Activated CD4-positive, alpha-beta T cell treated with anti-CD3 and anti-CD28 coated beads for 36 hours (primary cell): ENCODE measurements at places on chromosomes 6 and 20. TPM values are rescaled to one million over a fixed set of nuclear protein-coding genes. Genes with fewer than 3 reads are reported as not detected.

DNA sequence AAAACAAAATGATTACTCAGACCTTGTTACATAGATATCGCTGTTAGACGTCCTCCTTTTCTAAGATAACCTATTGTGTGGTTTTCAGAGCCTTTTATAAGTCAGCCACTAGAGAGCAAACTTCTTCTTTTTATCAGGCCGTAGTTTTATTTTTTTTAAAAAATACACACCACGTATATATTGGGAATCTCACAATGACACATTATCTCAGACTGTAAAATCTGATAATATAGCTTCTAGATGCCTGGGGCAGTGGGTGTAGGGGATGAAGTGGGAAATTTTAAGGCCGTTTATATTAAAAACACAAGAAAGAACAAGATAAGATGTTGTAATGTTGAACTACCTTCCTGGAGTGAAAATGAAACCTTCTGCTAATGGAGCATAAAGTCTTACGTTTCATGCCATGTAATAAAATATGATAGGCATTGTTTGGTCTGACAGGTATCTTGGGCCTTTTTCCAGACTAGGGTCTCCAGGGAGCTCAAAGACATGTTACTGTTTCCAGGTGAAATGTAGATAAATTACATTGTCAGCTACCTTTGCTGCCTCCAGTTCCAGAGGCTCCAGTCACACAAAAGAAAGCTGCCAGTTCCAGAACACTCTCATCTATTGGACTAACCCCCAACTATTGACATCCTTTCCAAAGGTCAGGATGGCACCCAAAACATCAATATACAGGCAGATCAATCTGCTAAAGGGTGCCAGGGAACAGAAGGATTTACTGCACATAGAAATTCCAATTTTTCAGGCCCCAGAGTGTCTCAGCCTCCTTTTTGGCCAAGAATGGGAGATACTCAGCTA, 130.2 kb upstream of the AKIRIN2 start:
- no peak for DNase-seq

HSPA1L gene
- total RNA-seq, result 2.2 TPM

GRCh38 chr6:17098538-17098937, 3.3 kb upstream of the STMND1 start:
- DNase-seq, result no peak

GRCh38 chr6:144568241-144568640, 283.1 kb downstream of the UTRN start:
- DNase-seq, result no peak

DNA sequence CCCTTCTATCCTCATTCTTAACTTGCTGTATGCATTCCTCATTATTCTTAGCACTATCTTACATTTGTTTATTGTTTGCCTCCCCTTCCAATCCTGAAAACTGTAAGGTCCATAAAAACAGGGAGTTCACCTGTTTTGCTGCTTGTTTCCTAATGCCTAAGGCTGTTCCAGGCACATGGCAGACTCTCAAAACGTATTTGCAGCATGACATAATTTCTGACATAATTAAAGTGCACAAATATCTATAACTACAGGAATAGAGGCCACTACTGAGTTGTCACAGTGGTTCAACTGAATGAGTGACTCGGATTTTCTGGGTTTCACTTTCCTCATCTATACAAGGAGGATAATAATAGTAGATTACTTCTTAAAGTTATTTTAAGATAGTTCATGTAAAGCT, 83.0 kb downstream of the HFE start:
- no peak for DNase-seq

SEL1L2 gene
- total RNA-seq, result not detected

DNA sequence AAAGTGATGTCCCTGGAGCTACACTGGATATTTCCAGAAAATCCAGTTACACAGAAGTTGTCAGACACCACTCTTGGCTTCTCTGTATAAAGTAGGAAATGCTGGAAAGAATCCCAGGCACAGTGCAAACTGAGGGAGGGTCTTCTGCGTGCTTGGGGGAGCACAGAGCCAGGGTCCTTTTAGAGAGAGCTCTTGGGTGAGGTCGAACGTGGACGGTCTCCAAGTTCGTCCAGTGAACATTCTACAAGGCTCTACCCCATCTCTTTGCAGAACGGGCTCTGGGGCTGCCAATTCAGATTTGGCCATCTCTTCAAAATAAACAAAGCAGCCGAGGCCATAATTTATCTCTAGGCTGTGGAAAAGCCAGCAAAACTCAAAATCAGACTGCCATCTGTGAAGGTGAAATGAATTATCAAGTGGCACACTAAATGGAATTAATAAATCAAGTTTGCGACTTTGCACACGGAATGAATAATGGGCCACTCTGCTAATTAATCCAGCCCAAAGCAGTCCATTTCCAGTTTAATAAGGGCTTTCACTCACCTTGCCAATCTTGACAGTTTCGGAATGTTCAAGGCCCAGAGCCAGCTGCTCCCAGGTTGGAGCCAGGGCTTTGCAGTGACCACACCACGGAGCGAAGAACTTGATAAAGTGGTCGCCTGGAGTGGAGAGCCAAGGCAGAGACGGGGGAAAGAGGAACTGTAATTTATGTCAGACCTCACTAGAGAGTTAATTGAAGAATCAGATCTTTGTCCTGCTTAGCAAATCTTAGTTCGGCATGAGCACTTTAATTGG, 19.3 kb downstream of the TXNDC5 start:
- no peak for DNase-seq

- no peak for DNase-seq
Observed at GRCh38 chr6:168160506-168161370, 81.7 kb upstream of the FRMD1 start.

GRCh38 chr6:151408858-151409257, 17.5 kb upstream of the ZBTB2 start:
- DNase-seq, result no peak

DNA sequence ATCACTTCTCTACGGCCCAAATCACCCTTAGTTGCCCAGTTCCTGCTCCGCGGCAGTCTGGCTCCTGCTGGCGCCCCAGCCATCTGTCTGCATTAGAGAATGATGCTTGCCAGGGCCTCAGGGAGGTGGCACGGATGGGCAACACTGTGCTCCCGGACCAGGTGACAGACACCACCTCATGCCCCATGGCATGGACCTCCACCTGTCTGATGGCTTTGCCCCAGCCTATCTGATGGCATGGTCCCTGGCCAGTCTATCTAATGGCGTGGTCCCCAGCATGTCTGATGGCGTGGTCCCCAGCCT, 18.8 kb upstream of the MRGBP start:
- DNase-seq, result no peak

DNA sequence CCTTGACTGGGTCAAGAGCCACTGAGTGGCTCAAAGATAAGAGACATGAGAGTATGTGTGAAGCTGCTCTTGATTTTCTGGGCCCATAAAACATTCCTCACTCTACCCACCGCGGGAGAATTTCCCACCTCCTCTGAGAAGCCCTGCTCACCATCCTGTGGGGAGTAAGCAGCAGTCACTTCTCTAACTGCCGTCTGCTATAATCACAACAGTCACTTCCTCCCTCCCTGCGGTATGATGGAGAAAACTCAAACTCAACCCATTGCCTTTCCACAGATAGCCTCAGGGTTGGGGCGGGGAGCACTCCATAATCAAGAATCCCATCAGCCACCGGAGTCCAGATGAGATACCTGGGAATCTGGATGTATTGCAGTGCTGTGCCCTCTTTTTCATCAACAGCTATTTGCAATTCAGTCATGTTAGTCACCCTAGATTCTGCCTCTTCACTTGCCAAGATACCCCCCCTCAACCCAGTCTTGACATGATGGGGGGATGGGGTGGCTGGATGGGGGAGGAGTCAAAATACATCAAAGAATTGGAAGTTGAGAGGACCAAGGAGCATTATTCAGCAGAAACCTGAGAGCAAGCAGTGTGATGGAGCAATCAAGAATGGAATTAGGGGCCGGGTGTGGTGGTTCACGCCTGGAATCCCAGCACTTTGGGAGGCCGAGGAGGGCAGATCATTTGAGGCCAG, 5.1 kb downstream of the MOCS1 start:
- DNase-seq, result no peak

CST1 gene
- total RNA-seq, result not detected

DNA sequence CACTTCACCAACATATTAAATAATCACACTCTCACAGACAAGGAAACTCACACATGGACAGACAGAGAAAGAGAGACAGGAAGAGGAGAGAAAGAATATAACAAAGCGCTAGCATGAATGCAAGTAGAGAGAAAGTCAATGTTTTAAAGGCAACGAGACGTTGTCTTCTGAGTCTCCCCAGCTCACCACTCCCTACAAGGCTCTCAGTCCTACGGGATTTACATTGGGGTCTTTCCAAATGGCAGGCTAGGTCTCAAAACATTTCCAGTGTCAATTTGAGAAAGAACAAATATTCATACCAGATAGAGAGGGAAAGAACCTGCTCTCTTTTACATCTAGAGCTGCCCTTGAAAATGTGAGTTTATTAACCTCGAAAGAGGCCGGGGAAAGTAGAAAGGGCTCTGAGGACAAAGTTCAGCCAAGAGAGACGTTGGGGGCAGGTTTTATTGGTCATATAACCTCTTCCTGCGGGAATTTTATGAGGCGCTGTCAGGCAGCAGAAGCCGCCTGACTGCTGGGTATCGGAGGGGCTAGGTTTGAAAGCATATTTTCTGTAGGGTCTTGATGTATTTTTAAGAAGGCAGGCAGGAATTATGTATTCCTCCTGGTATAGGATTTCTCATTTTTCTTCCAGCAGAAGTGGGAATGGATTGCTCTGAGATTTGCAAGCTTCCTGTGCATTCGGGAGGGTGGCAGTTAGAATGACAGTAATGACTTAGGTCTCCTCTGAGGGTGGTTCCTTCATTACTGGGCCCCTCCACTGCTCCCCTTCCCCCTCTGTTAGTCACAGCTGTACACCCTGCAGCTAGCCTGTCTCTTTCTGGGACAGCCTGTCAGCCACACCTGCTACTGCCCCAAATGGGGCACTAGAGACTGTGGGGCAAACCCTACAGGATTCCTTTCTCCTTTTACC, 34.4 kb upstream of the KIF16B start:
- DNase-seq, result no peak

GRCh38 chr20:646868-647233, 6.1 kb downstream of the SRXN1 start:
- DNase-seq, result no peak

GSTA2 gene
- not detected for total RNA-seq

- no peak for DNase-seq
Observed at GRCh38 chr6:91433660-91434534, 847.0 kb upstream of the MAP3K7 start.

DNA sequence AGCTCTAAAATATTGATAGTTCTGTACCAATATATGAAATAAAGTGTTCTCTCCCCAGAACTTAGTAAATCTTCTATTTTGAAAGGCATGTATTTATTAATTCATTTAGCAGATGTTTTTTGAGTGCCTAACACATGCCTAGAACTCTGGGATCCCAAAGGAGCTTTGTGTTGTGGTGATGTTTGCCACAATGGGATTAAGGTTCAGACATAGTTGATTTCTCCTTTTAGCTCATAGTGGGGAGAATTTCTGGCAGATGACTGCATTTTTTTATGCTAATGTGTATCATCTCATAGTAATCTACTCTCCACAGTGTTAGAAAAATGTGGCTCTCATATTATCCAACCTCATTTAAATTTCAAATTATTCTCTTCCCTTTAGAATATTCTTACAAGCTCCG, 21.7 kb downstream of the MYB start:
- no peak for DNase-seq

DNA sequence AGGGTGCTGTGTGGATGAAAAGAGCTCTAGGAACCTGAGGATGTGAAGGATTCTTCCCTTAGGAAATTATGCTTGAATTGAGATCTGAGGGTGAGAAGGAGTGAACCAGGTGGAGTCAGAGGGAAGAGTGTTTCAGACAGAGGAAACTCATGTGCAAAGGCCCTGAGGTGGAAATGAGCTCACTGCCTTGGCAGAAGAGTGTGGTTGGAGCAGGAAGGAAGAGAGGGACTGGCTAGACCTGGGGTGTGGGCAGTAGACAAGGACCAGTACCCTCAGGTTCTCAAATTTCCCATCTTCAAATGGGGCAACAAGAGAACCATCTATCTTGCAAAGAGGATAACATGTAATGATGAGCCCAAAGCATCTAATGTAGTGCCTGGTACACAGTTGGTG, 24.0 kb upstream of the GTSF1L start:
- DNase-seq, result peak; percentile 37

DNA sequence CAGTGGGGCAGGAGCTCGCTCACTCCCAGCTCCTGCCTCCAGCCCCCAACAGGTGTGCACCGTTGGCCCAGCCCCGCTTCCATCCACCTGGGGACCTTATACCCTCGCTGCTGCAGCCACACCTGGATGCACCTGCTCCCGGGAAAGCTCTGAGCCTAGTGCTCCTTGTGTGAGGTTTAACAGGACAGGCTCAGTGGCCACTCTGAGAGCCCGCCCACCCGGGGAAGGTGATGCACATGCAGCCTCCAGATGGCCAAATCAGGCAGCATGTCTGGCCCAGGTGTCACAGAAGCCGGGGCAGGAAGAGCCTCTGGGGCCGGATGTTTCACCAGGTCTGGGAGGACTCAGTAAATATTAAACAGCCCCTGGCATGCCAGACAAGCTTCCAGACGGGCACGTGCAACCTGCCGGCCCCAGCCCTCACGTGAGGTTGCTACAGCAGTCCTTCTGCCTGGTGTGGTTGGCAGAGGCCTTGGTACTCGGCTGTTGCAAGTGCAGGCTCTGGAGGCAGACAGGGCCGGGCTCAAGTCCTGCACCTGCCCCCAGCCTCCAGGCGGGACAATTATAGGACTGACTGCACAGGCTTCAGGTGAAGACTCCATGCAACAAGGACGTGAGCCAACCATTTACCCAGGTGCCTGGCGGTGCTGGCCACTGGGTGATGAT, 66.9 kb downstream of the RIPOR3 start:
- no peak for DNase-seq

- no peak for DNase-seq
Observed at GRCh38 chr6:123821112-123821511, 17.4 kb downstream of the NKAIN2 start.

- DNase-seq, result no peak
Observed at GRCh38 chr6:142386657-142387056, 84.8 kb downstream of the ADGRG6 start.

ANKRD66 gene
- total RNA-seq, result not detected

DNA sequence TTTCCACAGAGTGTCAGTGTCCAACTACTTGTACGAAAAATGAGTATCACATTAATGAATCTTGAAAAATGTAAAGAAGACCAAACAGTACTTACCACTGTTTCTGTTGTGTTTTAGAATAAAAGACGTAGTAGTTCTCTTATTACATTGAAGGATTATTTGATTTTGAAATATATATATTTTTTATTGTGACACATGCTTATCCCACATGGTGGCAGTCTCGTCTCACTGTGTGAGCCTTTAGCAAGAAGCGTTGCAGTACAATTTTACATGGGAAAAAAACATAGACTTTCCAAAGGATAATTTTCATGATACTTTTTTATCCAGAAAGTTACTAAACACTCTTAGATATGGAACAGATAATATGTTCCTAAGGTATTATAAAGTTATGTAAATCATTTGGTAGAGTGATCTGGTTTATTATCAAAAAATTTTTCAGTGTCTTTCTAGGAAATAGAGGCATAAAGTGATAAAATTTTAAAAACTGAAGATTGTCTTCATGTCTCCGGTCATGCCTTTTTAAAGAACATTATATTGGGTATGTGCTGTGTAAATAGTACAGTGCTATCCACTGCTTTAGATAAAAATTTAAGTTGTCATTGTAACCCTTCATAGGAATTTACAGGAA, 117.5 kb upstream of the SAMD5 start:
- no peak for DNase-seq

GRCh38 chr6:21208081-21208795, 385.3 kb upstream of the SOX4 start:
- no peak for DNase-seq
